ENCODE measurements at places on chromosomes 3 and 15. TPM values are rescaled to one million over a fixed set of nuclear protein-coding genes. Genes with fewer than 3 reads are reported as not detected.

GRCh38 chr3:160185751-160186150 is 39.5 kb upstream of the C3orf80 start:
- DNase-seq = no peak

- no peak for DNase-seq
These were observed 271.0 kb upstream of the GADL1 start for GRCh38 chr3:31165399-31165860.

- no peak for DNase-seq
These were observed 198.6 kb upstream of the PLSCR5 start for GRCh38 chr3:146803745-146804144.

MAP1A gene
- 2.5 TPM for total RNA-seq

PRR20G gene
- total RNA-seq = not detected

FBLN2 gene
- 6.7 TPM for total RNA-seq

RBMS3 gene
- total RNA-seq = 18.4 TPM

PLCL2 gene
- total RNA-seq = 3.4 TPM

SAMMSON gene
- total RNA-seq = not detected

CCDC174 gene
- 25.3 TPM for total RNA-seq

ZNF662 gene
- 4.1 TPM for total RNA-seq

SH3GL3 gene
- total RNA-seq = 1.0 TPM
